Stimulated activated CD8-positive, alpha-beta memory T cell treated with anti-CD3 and anti-CD28 coated beads, Interleukin-4, amount 100 ng/mL, for 4 hours (primary cell): ENCODE measurements at places on chromosomes 7 and 10.

DNA sequence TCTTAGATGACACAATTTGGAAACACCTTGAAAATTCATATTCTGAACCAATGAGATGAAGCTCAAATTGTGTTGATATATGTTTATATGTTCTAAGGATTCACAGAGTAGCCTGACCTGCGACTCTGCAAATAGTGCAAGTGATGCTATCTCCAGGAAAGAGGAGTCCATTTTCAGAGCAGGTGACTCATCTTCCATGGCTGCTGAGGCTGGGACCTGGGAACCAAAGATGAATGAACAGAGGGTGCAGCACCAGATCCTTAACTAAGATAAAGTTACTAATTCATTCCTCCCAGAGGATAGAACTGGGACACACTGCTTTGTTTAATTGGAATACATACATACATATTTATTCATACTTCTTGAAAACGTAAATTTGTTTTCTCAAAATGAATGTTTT, 240.6 kb upstream of the SEMA3C start:
- no peak for DNase-seq

DNA sequence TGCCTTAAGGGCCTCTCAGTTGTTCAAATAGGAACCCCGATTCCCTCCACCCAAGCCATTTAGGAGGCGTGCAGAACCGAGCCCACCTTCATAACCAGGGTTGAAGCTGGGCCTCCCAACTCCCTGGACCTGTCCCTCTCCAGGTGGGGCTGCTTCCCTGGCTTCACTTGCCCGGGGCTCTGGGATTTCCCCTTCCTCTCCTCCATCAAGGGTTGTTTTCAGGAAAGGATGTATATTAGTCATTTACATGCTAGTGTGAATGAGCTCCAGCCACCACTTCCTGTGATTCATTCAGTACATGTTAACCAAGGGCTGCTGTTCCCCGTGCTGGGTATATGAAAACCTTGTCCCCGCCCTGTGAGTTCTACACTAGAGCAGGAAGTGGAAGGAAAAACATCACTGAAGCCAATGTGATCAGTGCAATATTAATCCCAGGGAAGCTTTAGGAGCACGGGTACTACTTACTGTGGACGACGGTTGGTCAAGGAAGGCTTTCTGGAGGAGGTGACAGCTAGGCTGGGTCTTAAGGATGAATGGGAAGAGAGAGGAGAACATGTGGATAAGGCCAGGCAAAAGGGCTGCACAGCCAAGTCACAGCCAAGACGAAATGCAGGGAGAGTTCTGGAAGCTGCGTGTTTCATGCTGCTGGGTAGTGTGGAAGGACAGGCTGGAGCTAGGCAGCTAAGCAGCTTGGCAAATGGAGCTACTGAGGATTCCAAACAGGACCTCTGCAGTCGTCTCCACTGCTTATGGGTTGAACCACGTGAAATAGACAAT, 150.1 kb upstream of the SHH start:
- no peak for DNase-seq

DNA sequence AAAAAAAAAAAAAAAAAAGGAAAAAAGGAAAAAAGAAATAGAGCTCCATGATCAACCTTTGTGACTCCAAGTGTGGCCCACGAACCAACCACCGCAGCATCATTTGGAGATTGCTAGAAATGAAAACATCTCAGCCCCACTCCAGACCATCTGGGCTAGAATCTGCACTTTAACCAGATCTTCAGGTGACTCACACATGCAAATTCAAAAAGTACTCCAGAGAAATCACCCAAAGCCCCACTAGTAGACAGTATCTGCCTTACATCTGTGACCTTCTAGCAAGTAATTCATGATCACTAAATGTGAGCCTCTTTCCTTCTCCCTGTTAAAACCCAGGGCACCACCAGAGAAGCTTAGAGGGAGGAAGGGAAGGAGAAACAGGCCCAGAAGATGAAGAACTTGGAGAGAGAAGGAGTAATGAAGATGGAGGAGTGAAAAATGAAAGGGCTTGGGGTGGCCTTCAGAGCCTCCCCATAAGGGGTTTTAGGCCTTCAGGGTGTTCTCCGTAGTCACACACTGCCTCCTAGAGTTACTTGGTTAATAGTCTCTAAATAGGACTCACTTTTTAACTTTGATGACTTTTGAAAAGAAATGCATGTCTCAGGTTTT, 94.0 kb downstream of the SLC37A3 start:
- DNase-seq = no peak

- DNase-seq = no peak
Observed at GRCh38 chr10:70634011-70634410, 31.5 kb upstream of the PRF1 start.

- DNase-seq = no peak
Observed at GRCh38 chr10:28920091-28920490, 242.8 kb downstream of the BAMBI start.
